ENCODE measurements at places on chromosomes 13 and 19.

GRCh38 chr13:68888832-68889231 lies 1218.8 kb upstream of the ATXN8OS start:
- DNase-seq: no peak

- no peak for DNase-seq
Observed at GRCh38 chr19:58563034-58563573, 4.7 kb upstream of the UBE2M start.

DNA sequence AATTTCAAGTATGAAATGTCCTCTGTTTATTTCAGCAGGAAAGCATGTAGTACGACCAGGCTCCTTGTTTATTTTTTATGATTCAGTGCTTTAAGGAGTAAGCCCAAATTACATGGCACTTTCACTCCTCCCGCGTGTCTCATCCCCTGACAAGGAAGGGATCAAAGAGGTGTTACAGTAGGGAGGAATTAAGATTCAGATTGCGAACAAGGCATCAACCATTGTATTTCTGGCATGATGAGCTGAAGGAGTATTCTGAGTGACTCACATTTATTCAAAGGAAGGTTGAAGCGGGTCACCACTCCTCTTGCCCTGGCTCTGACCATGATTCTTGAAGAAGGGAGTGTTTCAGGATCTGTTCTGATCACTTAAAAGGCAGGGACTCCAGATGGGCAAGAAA lies 46.1 kb upstream of the CNMD start:
- DNase-seq: peak; percentile 93

DNA sequence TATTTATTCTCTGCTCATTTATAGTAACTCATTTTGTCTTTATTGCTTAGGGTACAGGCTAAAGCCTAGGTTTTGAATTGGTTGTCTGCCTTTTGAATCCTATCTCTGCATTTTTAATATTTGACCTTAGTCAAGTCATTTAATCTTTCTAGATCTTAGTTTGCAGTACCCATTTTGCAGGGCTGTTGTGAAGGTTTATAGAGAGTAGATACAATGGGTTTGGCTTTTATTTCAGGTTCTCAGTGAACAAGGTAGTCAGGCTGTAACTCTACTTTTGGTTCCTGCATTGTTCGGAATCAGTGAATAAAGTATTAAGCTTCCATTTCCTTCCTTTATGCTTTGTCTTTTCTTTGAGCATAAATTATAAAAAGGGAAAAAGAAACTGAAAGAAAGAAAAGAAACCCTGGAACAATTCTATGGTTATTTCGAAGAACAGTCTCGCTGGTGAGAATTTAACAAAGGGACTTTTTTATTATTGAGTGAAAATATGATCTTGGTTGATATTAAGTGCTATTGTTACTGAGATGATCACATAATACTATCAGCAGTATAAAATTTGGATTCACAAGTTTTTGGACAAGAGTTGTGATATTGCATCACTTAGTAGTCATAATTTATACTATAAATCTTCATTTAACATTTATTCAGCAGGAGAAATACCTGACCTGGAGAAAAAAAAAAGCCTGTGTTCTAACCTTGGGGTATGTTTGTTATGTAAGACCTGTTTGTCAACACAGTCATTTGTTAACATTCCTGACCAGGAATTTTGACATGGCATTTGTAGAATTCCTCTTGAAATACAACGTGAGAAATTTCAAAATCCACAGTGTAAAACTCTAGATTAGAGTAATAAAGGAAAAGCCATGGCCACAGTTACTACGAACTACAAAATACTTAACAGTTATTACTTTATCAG lies 91.3 kb downstream of the ZMYM2 start:
- DNase-seq: no peak

DNA sequence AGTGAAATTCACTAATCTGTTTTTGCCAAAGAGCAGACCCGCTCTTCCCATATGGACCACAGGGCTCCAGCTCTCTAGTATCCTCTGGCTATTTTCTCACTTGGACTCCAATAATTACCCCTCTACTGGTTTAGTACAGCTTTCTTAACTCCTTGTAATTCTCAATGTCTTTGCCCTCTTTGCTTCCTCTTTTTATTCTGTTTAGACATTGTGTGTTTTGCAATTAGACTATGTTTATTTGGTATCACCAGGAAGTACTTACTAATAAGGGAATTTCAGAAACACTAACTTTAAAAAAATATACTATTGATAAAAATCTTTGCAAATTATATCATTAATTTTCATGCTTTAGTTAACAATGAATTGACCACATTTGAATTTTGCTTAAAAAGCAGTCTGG lies 111.6 kb upstream of the OBI1 start:
- no peak for DNase-seq

DNA sequence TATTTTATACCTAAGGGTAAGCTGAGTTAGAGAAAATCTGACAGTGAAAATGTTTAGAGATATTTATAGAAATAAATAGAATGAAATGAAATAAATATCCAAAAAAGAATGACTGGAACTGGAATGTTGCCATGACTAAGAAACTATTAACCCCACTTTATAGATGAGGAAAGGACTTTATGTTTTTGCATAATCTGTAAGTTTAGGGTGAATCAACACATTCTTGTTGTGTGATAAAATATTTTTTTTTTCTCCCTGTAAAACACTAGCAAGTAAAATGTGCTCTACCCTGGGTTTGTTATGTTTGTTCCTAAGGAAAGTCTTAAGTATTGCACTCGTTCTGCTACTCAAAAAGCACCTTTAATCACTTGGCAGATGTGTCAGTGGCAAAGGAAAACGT lies 83.8 kb upstream of the KL start:
- no peak for DNase-seq

- DNase-seq: no peak
Observed at GRCh38 chr13:70339738-70340137, 231.5 kb upstream of the KLHL1 start.

DNA sequence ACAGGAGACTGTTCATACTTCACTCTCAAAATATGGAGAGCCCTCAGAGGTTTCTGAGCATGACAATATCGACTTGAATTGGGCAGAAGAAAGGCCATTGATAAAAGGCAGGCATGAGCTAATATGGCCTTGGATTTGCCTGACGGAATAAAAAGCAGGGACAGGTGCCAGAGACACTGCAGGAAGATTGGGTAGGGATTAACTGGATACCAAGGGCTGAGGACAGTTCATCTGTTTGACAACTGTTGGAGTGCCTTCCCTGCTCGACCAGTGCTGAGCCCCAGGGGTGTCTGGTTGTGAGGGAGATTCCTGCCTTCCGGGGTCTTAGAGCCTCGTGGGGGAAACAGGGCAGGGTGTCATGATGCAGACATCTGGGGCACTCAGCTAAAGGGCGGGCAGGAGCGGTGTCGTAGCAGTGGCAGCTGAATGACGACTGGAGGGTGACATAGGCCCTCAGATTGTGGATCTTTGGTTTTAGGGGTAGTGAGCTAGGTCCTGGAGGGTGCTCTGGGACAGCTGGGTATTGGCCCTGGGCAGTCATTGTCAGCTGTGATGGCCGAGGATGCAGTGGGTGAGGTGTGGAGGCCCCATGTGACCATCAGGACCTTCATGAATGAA lies 12.3 kb downstream of the GATAD2A start:
- DNase-seq: peak; percentile 37

DNA sequence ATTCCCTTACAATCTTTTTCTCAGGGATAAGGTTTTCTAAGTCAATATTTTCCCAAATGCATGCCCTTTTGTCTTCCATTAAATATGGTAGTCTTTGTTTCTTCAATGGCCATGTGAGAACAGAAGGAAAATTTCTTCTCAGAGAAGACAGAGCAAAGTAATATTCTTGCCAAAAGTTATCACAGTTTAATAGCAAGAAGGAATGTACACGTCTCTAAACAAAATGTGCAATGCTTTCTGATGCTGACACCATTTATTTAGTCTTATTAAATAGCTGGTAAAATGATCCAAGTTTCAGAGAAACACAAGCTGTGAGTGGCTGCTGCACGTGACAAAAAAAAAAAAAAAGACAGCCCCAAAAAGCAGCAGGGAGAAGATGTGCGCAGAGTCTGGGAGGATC lies 542.5 kb downstream of the GPC6 start:
- no peak for DNase-seq

GRCh38 chr19:49536921-49537462 lies 9.2 kb downstream of the RCN3 start:
- no peak for DNase-seq

- no peak for DNase-seq
Observed at GRCh38 chr13:97267418-97268059, 45.4 kb downstream of the MBNL2 start.

- no peak for DNase-seq
Observed at GRCh38 chr19:46732966-46733689, 12.7 kb upstream of the FKRP start.

DNA sequence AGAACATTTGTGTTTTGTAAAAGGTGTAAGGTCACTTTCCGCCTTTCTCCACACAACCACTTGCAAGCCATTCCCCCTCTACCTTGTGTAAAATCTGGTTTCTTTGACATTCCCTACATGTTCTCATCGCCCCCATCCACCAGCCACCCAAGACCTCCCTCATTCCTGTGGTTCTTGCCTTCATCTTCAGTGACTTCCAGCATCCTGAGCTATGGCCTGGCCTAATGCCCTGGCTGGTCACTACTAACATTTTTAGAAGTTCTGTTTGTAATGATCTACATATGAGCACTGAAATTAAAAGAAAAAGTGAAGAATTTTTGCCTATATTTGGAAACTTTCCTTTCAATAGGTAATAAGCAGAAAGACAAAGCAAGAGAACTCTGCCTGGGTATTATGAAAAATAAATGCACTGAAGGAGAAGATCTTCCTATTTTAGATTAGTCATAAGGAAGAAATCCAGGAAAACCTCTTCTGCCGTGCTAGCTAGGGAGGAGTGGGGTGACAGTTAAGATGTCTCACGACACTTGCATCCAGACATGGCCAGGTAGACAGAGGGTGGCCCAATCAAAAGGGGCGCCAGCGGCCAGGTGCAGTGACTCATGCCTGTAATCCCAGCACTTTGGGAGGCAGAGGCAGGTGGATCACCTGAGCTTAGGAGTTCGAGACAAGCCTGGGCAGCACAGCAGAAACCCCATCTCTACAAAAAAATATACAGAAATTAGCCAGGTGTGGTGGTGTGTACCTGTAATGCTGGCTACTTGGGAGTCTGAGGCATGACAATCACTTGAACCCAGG lies 28.1 kb upstream of the MPHOSPH8 start:
- DNase-seq: no peak

DNA sequence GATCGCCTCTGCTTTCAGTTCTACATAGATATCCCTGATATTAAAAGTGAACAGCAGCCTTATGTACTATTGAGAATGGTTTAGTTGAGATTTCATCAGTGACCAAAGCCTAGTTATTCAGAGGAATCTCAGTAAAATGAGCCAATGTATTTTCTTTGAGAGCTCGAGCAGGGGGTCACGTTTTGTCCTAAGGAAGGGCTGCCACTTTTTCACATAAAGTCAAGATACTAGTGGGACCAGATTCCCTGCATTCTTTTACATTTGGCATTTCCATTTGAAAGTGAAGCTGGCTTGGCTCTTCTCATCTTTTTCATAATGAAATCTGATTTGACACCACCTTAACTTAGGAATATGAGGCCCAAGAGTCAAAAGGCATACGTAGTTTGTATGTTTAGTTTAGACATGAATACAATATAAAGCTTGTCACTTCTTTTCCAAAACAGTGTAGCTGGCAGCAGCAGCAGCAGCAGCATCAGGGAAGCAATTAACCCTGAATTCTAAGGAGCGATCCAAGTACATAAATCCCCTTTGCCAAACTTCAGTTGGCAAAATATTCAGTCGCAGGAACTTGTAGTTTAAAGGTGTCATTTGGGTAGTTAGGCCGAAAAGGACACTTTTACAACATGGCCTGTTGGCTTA lies 1752.2 kb upstream of the PCDH20 start:
- DNase-seq: no peak

Measured in DMS79 treated with DMSO at 0.1 percent for 48 hours (cell line).